Kidney (tissue), 22 donors: ENCODE measurements at places on chromosomes 7 and 10. TPM values are rescaled to one million over a fixed set of nuclear protein-coding genes. Genes with fewer than 3 reads are reported as not detected.

DNA sequence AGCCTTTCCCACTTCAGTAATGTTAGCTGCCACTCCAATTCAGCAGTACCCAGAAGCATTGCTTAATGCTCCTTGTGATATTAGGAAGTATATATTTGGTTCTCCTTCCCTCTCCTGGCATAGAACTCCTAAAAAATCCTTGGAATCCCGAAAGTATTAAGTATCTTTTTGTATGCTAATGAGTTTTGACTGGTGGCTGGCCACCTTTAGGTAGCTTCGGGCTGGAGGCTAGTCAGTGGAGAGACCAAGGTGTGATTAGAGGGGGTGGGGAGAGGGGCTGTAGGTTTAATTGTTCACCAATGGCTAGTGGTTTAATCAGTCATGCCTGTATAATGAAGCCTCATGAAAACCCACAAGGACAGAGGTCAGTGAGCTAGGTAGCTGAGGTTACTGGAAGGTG is 12.2 kb downstream of the COMTD1 start:
- peak; percentile 16 for DNase-seq

GRCh38 chr7:140312141-140312846 is 86.0 kb downstream of the SLC37A3 start:
- DNase-seq: no peak

GRCh38 chr7:34596887-34597286 is 61.1 kb upstream of the NPSR1 start:
- no peak for DNase-seq

- DNase-seq: peak; percentile 6
Measured at GRCh38 chr7:303884-304573, 14.1 kb downstream of the FOXL3 start.

DNA sequence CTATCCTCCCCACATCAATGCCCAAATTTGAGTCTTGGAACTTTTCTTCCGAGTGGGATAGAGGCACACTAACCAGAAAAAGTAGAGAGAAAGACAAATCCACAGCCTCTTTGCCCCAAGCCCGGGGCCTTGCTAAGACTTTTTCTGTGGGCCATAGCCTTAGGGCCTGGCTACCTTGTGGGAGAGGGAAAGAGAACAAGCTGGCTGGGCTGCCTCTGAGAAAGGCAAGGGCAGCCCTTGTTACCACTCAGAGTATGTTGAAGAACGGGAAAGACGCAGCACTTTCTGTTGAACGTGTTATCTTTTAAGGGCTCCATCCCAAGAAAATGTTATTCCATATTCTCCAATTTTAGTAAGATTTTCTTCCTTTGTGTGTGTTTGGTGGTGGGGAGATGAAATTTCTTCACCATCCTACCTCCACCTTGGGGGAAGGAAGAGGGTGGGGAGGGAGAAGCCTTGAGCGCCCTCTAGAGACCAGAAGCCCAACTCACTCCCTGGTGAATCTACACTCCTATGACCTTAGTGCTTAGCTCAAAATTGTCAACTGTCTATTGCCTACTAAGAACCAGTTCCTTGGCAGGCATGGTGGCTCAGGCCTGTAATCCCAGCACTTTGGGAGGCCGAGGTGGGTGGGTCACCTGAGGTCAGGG is 3.9 kb upstream of the NRF1 start:
- DNase-seq: peak; percentile 29

- no peak for DNase-seq
Measured at GRCh38 chr7:142554560-142555532, 194.4 kb upstream of the PRSS1 start.

FOXK1 gene
- total RNA-seq: 44.2 TPM

IFIT1 gene
- total RNA-seq: 16.9 TPM

NACAD gene
- total RNA-seq: 4.2 TPM
